ENCODE measurements at places on chromosomes 6 and 20.

- DNase-seq = no peak
Observed at GRCh38 chr6:139676718-139677117, 302.3 kb upstream of the CITED2 start.

DNA sequence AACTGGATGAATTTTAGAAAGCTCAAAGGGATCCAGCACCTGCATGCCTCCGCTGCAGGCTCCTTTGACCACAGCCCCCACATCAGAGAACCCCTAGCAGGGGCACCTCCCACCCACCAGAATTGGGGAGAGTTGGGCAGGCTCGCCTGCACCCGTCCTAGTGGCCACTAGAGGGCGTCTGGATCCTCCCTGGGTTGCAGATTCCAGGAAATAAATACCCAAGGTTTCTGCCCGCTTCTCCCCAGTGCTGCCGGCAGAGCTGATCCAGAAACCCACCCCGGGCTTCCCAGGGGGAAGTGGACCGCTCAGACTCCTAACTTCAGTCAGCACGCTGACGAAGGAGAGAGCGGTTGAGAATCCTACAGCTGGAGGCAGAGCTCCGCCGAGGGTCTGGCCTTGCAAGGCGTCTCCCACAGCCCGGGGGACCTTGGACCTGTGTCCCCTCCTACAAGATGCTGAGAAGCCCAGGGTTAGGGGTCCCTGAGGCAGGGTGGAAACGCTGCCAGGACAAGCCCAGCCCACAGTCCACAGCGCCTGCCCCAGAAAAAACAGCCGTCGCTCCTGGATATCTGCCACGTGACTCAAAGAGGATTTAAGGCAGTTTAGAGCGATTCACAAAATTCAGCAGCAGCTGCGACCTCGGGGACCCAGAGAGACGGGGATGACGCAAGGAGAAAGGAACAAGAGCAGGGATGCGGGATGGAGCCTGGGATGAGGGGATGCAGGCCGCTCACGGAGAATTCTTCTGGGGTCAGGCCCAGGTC is 32.6 kb upstream of the PHACTR3 start:
- peak; percentile 63 for DNase-seq

- no peak for DNase-seq
Observed at GRCh38 chr6:122604676-122605075, 5.5 kb upstream of the PKIB start.

DNA sequence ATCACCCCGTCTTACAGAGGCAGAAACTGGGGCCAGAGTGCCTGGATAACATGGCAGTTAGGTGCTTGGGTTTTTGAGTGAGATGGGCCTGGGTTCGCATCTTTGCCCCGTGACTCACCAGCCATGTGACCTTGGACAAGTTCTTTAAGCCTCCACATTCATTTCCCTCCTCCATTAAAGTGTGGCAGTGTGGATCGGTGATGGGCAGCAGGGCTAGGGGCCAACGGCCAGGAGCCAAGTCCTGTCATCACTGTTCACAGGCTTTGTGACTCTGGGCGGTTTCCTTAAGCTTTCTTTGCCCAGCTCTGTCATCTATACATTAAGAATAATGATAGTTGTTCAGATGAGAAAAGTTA is 85.5 kb upstream of the PMEPA1 start:
- no peak for DNase-seq

GRCh38 chr6:47235421-47235820 is 74.3 kb downstream of the TNFRSF21 start:
- DNase-seq = no peak

DNA sequence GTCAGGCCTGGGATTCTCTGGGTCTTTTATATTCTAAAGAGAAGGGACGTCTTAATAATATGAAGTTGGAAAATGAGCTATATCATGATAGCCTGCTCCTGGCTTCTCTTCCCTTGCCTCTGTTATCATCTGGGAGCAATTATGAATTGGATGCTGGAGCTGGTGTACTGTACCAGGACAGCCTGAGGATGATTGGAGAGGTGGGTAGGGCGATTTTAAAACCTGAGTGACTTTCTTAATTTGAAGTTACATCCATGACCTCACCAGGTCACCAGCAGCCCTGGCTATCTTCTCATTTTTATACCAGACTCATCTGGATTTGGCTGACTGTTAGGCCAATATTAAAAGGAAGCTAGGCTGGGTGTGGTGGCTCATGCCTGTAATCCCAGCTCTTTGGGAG is 317.6 kb downstream of the CLIC5 start:
- DNase-seq = no peak

GRCh38 chr6:16644540-16645250 is 116.6 kb downstream of the ATXN1 start:
- DNase-seq = no peak

DNA sequence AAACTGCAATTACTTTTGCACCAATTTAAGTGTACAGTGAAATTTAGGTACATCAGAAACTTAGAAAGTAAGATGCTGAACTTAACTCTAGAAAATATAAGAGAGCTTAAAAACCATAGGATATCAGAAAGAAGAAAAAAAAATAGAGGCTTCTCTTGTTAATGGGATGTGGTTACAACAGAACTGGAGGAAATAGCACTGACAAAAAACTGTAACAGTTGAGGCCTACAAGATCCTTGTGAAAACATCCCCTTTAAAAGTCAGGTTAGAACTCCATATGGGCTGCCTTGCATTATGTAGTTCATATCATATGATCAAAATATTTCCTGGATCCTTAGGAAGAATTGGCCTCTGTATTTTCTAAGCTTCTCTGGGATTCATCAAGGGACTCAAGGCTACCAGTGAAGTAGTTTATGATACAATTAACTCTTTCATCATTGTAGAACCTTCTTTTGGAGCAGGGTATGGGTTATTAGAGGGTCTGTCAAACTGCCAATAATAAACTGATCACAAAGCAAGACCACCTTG is 24.8 kb downstream of the MTCL3 start:
- DNase-seq = no peak

DNA sequence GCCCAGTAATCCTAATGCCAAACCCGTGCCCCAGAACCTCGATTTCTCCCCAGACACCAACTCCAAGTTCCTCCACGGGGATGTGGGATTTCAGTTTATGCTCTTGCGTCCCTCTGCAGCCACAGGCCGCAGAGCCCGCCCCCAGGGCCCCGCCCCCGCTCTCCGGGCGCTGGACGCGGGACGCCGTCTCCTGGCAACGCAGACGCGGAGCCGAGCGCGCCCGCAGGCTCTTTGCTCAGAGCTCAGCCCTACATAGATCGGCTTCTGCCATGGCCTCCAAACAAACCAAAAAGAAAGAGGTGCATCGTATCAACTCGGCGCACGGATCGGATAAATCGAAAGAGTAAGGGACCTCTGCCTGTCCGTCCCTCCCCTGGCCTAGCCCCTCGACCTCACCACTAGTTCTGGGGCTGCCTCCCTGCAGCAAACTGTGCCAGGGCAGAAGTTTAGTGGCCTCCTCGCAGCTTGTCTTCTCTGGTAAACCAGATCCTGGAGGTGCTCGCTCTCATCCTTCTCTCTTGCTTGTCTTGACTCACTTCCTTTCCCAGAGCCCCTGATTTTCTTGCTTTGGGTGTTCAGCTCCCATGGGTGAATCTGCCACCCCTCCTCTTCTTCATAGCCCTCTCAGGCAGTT is at the start of gene ADGB:
Gene ADGB, plus strand, starts transcription at position 201 of the 634 bp plus-strand sequence. Its CDS starts 69 bp downstream, at position 270.
- peak; percentile 55 for DNase-seq

- DNase-seq = no peak
Observed at GRCh38 chr6:99590728-99591672, 15.6 kb upstream of the PRDM13 start.

DNA sequence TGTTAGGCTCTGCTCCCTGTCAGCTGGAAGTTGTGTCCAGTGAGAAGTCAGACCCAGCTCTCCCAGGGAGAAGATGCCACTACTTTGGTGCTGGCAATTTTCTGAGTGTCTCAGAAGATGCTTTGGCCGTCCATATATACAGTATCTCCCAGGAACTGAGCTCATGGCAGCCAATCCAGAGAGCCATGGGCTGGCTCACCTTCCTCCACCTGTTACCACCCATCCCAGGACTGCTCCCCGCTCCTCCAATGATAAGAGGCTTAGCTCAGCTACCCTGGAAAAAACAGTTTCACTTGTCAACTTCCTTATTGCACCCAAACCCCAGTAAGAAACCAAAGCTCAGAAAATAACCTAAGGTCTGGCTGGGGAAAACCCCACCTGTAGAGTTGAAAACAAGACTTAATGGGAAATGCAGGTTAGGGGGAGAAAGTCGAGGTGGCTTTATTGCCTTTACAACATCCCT is at the start of gene BNIP5:
Gene BNIP5, minus strand, starts transcription at position 110 of the 463 bp plus-strand sequence. CDS start 6,198 bp downstream, outside the sequence.
- no peak for DNase-seq

DNA sequence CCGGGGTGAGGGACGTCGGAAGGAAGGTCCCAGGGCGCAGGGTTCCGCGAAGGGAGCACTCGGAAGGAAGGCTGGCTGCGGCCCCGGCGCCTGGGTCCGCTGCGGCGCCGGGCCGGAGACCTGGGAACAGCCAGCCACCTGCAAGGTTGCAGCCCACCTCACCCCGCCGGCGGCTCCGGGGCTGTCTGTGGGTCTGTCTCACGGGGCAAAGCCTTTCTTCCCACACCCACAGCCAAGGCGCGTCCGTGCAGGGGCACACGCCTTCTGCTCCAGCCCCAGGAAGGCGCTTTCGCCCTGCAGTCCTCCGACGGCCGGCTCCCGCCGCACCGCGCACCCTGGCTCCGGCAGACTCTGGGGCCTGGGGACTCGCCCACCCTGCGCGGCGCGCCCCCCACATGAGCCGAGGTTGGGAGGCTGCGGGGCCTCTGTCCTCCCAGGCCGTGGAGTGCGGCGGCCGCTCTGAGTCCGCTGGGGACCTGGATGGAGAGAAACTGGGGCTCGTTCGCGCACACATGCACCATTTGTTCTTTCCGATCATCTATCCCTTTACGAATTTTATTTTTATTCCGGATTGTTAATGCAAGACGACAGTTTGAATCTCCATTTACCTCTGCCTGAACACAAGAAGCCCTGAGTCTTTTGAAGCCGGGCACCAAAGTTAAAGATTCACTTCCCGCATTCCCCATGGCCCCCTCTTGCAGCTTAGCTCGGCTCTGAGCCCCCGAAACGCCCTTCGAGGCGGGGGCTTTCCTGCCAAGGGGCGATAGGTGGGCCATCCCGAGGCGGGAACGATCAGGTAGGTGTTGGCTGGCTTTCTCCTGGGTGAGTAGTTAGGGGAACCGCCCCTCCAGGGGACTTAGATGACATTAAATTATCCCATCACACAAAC is 4.5 kb upstream of the FOXC1 start:
- no peak for DNase-seq

DNA sequence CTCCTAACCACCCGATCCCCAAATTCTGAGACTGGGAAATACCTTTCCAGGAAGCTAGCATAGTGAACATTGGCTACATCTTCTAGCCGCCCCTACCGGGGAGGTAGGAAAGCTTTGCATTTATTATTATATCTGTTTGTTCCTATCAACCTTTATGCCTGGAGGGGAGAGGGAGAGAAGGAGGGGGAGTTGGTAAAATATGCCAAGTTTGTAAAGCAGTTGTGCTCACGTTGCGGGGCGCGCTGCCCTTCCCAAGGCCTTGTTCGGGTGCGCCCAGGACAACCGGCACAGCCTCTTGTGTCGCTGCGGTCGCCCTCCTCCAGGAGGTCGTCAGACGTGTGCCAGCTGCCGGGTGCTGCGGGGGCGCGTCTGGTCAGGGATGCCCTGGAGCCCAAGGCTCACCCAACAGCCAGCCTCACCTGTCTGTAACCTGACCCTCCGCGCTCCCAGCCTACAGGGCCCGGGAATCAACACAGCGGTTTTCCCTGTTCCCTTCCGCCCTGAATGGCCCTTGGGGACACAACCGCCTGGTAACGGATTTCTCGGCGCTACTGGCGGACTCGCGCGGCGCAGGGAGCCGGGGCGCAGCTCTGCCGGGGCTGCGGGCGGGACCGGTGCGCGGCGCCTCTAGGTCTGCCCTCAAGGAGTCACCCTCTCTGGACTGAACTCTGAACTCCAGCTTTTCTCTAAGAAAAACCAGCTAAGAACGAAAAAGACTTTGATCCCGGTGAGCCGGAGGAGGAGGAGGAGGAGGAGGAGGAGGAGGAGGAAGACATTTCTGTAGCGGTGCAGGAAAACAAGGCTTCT is 1.1 kb upstream of the OVOL2 start:
- no peak for DNase-seq

DNA sequence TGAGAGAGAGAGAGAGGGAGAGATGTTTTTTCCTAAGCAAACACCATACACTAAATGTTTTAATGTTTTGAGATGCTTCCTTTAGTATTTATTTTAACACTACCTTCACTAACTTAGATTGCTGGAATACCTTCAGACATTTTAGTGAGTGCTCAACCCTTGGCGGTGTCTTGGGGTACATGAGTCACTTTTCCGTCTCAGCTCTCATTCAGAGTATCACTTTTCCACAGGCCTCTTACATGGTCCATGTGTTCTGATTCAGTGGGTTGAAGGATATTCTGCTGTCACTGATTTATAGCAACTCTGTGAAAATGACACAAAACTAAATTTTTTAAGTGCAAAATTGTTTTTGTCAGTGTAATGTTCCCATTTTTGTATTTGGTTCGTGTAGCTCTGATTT is 217.9 kb downstream of the CLVS2 start:
- no peak for DNase-seq

GRCh38 chr6:38131527-38131965 is 312.0 kb downstream of the ZFAND3 start:
- peak; percentile 59 for DNase-seq

DNA sequence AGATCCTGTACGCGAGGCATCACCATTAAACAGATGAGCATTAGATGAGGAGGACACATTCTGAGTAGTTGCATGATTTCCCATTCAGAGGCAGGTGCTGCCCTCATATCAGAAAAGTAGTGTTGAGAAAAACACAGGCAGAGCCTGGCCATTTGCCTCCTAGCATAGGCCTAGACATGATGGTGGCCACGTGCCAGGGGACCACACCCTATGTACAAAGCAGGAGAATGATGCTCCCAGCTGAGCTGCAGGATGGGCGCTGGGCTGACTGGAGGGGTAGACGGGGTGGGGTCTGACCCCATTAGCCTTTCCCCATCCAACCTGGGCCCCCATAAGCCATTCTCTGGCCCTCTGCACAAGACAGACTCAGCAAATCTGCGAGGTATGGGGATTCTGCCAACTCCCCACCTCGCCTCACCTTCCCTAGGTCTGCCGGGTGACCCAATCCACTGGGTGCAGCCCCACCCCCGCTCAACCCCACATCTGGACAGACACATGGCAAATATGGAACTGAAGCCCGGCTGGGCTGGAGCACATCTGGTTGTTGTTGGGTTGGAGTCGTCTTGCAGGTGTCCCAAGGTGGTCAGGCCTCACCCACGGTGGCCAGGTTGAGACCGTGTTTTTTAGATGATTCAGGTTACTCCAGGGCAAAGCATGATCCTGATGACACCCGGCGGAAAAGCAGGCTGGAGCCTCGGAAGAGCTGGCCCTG is 13.9 kb downstream of the PI16 start:
- DNase-seq = no peak

DNA sequence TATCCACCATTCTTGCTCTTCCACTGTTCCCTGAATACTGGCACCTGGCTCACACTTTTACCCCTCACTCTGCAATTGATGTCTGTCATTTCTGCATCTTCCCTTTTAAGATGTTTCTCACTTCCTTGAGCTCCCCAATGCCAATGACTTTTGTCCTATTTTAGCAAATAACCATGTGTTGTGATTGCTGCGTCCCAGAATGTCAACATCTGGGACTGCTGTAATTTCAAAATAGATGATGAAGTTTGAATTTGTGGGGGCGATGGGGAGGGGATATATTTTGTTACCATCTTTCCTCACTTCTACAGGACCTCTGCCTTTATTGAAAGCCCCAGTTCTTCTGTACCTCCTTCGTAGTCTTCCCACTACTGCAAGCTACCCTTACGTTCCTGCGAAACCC is 40.0 kb upstream of the ADGRF5 start:
- DNase-seq = no peak
